ENCODE measurements at places on chromosomes 7 and 10.
A peak's percentile ranks its signal among the peaks of the same experiment; 100 is the strongest.

DNA sequence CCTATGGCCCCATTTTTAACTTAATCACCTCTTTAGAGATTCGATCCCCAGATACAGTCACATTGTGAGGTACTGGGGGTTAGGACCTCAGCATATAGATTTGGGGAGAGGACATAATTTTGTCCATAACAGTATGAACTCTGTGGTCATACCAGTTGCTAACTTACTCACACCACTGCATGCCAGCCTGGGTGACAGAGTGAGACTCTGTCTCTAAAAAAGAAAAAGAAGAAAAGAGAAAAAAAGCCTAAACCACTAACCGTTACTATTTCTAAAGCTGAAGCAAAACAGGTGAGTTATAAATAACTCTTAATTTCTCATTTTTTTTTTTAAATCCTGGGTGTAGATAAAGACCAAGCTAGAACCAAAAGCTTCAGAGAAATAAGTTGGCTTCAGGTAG is 155.1 kb upstream of the AUTS2 start:
- no peak for DNase-seq

- peak; percentile 49 for DNase-seq
Observed at GRCh38 chr10:490891-491571, 198.4 kb downstream of the DIP2C start.

DNA sequence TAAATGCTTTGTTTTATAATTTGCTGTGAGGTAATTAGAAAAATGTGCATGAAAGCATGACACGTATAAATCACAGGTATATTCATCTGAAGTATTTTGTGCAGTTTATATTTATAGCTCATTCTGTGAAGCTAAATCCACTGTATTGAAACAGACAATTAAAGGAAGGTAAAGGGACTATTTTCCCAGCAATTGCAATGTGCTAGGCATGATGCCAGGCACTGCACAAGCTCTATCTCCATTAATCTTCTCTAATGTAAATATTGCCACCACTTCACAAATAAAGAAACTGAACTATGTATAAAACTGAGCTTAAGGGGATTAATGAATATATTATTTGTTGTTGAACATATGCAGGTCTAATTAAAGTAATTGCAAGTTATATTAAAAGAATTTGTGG is 1012.5 kb downstream of the NRG3 start:
- DNase-seq, result no peak

DNA sequence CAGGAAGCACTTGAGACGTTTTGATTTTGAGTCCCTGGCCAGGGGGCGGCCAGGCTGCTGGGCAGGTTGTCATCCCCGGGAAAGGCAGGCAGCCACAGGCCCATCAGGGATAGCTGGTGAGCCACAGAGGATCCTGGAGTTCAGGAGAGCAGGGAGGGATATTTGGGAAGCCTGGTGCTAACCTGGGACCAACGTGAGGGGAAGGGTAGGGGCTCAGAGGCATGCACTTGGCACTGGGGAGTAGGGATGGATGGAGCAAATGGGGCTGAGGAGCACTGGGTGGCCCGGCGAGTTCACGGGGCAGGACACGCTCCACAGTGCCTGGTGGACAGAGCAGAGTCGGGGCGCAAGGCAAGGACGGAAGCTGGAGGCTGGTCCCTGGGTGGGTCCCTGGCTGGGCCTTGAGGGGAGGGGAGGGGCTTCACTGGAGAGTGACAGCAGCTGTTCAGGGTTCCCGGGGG is 30.2 kb downstream of the LRRC27 start:
- DNase-seq, result no peak

- DNase-seq, result peak; percentile 14
Observed at GRCh38 chr10:116848032-116848943, 1.0 kb upstream of the ENO4 start.

GRCh38 chr7:4919969-4920766 is 36.7 kb upstream of the RADIL start:
- DNase-seq, result no peak

Data from HFFc6 (cell line).